ENCODE measurements at places on chromosomes 1 and 21. TPM values are rescaled to one million over a fixed set of nuclear protein-coding genes. Genes with fewer than 3 reads are reported as not detected.

Gene ATP6V1G3
- not detected for total RNA-seq

Gene PRELP
- not detected for total RNA-seq

Gene PLEKHA6
- total RNA-seq: 72.7 TPM

Gene S100A8
- total RNA-seq: not detected

Gene CCDC27
- total RNA-seq: not detected

Gene MGST3
- total RNA-seq: 128 TPM

Gene WNT9A
- 13.8 TPM for total RNA-seq

Gene ILDR2
- total RNA-seq: 0.56 TPM

Gene PHTF1
- 107 TPM for total RNA-seq

Gene AADACL4
- not detected for total RNA-seq

Gene ADGRL2
- total RNA-seq: 71.2 TPM

Gene NPPA
- total RNA-seq: not detected

Measured in glutamatergic neuron (in vitro differentiated cells).